ENCODE measurements at places on chromosomes 12 and 14.

GRCh38 chr14:91419044-91419397 lies 1.4 kb upstream of the CCDC88C start:
- no peak for DNase-seq

DNA sequence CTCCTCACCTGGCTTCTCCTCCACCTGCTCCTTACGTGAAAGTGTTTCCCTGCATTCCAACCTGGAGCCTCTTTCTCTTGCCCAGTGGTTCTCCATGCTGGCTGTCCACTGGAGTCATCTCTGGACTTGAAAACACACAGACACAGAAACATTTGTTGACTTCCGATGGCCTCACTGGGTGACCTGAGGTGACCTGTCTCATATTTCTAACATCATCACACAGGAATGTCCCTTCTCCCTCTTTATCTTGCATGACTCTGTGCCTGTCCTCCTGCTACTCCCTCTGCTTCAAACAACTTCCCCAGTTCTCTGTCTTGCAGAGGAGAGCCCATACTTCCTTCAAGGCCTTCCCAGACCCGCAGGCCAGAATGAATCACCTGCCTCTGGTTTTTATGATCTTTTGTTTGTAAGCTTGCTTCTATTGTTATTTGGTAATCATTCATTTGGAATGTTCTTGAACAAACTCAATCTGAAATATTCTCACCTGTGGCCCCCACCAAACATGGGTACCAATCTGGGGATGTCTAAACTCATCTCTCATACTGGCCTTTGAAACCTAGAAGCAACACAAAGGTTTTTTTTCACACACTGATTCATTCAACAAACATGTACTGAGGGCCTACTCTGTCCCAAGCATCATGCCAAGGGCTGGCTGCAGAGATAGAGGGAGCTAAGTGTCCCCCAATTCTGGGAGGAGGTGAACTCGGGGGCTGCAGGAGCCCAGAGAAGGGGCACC lies 9.7 kb upstream of the RIN3 start:
- DNase-seq, result peak; percentile 99

- no peak for DNase-seq
These were observed 199.1 kb downstream of the FOXN3 start for GRCh38 chr14:89217891-89218290.

- peak; percentile 61 for DNase-seq
These were observed 107.2 kb upstream of the DDHD1 start for GRCh38 chr14:53260286-53260685.

DNA sequence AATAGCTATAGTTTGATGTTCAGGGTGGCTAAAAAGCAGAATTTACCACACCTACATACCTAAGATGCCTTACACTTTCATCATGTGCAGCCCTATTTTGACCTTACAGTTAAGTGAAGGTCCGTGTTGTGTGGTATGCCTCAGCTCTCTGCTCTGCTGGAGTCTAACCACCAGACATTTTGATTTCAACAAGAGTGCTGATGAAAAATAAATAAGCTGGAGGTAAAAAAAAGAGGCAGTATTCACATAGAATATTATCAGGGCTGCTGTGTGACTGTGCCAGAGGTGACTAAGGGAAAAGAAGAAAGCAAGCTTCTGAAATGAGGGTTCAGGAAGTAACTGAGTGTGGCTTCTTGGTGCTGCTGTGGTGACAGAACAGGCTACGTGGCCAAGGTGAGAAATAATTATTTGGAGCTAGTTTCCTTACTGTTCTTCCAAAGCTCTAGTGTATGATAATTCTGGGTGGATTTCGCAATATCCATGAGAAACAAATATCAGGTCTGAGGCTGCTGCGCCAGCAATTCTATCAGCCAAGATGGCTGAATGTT lies 188.8 kb downstream of the STXBP6 start:
- peak; percentile 87 for DNase-seq

- DNase-seq, result no peak
These were observed 1.6 kb upstream of the TAS2R30 start for GRCh38 chr12:11136075-11136474.

DNA sequence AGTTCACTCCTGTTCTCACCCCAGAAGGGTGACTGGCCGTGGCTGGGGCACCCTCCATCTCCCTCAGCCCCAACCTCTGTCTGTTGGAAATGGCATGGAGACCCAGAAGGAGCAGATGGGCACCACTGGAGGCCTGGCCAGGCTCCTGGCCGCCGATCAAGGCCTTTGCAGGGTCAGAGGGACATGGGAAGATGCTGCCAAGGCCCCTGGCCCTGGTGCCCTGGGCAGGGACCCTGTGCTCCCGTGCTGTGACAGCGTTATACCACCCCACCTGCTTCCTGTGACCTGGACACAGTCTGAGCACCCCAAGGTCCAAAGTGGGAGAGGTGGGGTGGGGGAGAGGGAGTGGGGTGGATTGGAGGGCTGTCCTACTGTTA lies 3.5 kb downstream of the INF2 start:
- DNase-seq, result no peak

GRCh38 chr14:101881426-101881825 lies 82.9 kb upstream of the DYNC1H1 start:
- DNase-seq, result no peak

- no peak for DNase-seq
These were observed 40.9 kb upstream of the NOS1 start for GRCh38 chr12:117402363-117402762.

- no peak for DNase-seq
These were observed 57.8 kb downstream of the LRP6 start for GRCh38 chr12:12209043-12209442.

DNA sequence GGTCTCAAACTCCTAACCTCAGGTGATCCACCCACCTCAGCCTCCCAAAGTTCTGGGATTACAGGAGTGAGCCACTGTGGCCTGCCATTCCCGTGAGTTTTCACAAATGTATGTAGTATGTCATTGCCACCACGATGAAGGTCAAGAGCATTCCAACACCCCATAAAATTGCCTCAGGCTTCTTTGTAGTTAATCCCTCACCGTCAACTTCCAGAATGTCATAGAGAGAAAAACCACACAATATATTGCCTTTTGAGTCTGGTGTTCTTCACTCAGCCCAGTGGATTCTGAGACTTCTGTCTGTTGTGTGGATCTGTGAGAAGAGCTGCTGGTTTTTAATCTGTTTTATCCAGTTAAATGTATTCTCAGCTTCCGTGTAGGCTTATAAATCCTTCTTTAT lies 12.6 kb upstream of the CFAP251 start:
- DNase-seq, result no peak

GRCh38 chr12:131725503-131725902 lies 14.6 kb downstream of the SFSWAP start:
- no peak for DNase-seq

GRCh38 chr14:80787876-80788275 lies 153.7 kb downstream of the CEP128 start:
- DNase-seq, result no peak

- DNase-seq, result no peak
These were observed 5.4 kb upstream of the NGB start for GRCh38 chr14:77276295-77276935.

DNA sequence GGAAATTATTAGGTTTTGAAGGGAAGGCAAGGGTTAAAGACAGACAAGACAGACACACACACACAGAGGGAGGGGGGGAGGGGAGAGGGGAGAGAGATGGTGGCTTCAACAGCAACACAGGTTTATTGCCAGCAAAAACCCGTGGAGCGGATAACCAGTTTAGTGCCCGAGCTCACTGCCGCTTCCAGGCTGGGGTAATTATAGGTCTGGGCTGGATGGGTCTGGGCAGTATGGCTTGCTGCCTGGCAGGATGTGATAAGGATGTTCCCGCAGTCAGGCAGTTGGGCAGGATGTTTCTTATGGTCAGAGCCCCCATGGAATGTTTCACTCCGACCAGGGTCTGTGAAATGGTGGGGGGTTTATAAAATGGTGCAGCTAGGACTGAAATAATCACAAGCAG lies 4.4 kb upstream of the TDRD9 start:
- no peak for DNase-seq

GRCh38 chr14:102218688-102219087 lies 79.0 kb downstream of the WDR20 start:
- no peak for DNase-seq

DNA sequence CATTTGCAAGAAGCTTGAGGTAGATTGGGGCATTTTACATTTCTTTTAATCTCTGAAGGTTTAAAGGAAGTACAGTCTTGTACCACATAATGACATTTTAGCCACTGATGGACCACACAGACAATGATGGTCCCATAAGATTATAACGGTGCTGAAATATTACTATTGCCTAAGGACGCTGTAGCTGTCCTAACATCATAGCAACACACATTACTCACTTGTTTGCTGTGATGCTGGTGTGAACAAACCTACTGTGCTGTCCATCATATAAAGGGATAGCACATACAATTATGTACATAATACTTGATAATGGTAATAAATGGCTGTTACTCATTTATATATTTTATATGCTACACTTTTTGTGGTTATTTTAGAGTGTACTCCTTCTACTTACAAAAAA lies 127.1 kb upstream of the CPNE8 start:
- no peak for DNase-seq

DNA sequence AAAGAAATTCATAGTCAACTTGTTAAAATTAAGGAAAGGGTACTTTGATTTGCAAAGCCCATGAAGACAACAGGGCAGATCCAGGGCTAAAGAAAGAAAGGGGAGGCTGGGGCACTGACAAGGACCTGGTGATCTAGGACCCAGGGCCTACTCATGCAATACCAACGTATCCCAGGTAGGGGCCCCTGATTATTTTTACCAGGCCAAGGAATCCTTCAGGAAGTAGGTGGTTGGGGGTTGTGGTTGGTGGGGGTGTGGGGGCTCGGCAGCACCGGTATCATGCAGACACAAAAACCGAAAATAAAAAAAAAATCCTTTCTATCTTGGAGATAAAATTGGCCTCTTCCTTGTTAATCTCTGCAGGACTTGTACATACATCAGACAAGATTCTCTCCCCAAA lies 47.5 kb downstream of the GSC start:
- DNase-seq, result no peak

DNA sequence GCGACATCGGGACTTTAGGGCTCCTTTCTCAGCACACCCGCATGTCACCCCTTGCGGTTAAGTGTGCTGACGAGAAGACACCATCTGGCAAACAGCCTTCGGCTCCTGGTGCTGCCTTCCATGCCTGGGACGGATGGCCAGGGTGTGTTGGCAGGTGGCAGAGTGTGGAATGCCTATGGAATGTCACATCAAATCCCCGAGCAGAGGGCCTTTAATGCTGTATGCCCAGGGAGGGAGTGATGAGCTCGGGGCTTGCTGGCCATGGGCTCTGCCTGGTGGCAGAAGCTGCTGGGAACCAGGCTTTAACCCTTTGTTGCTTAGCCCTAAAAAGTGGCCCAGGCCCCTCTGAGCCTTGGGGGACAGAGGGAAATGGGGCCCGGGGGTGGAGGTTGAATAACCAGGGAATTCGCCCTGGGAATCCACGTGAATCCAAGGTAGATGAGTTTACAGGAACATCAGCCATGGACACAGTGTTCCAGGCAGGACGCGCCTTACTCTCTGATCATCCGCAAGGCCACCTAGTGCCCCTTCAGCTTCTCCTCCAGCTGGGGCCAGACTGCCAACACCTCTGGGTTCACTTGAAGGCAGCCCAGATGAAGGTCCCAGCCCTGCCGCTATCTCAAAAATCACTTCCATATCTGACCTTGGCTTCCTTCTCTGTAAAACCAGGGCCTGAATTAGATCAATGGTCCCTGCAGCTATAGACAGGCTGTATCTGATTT lies 17.4 kb downstream of the FAM181A start:
- DNase-seq, result no peak

DNA sequence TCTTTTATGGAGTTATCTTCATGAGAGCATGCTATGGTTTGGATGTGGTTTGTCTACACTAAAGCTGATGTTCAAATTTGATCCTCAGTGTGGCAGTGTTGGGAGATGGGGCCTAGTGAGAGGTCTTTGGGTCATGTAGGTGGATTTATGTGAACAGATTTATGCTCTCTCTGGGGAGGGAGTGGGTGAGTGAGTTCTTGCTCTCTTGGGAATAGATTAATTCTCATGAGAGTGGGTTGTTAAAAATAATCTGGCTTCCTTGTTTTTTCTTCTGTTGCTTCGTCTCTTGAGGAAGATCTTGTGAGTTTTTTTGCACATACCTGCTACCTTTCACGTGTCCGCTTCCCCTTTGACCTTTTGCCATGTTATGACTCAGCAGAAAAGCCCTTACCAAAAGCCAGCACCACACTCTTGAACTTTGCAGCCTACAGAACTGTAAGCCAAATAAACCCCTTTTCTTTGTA lies 20.5 kb downstream of the DERA start:
- DNase-seq, result no peak

GRCh38 chr12:8914716-8915526 lies 612 bp downstream of the PHC1 start:
- peak; percentile 88 for DNase-seq

DNA sequence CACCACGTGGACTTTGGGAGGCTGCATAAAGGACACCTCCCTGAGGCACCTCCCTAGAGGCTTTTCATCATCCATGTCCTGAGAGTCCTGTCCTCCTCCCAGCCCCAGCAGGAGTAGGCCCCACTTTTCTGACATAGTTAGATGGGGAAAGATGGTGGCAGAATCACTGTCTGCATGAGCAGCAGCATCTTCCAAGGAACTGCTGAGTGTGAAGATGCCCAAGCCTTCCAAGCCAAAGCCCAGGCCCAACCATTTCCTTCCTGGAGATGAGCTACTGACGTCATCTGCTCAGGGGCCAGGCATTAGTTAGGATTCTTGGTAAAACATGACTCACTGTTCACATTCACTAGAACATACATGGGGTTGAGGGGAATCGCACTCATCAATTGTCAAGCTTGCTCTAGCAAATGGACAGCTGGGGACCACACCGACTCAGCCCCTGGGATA lies 37.3 kb downstream of the VDR start:
- DNase-seq, result no peak

DNA sequence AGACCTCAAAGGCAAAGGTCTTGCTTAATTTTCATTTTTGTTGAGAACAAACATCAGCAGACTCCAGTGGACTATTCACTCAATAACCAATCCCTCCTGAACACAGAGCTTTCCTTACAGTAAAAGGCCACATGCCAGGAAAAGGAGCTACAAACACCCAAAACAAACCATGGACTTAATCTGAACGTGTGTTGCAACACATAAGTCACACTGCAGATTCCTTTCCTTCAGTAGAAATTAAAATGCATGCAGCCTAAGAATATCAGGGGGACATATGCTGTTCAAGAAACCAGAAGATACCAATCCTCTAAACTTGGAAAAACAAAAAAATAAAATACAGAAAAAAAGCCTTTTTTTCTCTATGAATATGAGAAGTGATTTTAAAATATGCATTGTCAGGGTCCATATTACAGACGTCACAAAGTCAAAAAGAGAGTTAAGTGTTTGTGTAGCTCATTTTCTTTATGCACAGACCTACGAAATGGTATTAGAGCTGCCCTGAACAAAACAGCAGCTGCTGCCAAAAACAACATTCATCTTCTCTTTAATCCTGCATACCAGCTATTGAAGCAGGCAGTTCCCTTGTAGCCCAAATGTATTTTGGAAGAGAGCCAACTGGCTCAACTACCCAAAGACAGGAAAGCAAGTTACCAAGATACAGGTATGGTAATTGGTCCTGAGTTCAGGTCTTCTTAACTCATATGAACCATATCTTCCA lies 26.2 kb downstream of the KITLG start:
- peak; percentile 54 for DNase-seq

GRCh38 chr12:40382217-40382616 lies 157.4 kb downstream of the LRRK2 start:
- DNase-seq, result no peak

GRCh38 chr12:107529991-107530390 lies 155.6 kb upstream of the PWP1 start:
- no peak for DNase-seq

- DNase-seq, result no peak
These were observed 40.9 kb downstream of the PELI2 start for GRCh38 chr14:56159066-56159465.

- no peak for DNase-seq
These were observed 35.6 kb downstream of the ANO4 start for GRCh38 chr12:100830003-100830795.

Measured in PC-9 (cell line).